Cardiac fibroblast (primary cell): ENCODE measurements at places on chromosomes 1 and 21.

- no peak for DNase-seq
Observed at GRCh38 chr21:32599091-32599490, 13.1 kb downstream of the CFAP298 start.

DNA sequence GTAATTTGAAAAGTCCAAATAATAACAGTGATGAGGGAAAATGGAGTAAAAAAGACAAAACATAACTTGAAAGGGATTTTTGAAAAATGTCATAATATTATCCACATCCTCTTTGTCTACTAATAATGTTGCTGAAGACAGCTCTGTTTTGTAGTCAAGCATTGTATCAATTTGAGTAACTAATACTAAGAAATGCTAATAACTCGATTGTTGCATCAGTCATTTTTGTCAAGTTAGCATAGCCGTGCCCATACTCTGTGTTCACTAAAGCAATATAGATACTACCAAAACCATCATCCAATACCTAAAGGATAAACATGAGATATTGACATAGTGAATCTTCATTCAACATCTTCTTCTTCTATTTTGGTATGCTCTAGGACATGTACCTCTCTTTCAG is 17.3 kb downstream of the PDC start:
- no peak for DNase-seq

DNA sequence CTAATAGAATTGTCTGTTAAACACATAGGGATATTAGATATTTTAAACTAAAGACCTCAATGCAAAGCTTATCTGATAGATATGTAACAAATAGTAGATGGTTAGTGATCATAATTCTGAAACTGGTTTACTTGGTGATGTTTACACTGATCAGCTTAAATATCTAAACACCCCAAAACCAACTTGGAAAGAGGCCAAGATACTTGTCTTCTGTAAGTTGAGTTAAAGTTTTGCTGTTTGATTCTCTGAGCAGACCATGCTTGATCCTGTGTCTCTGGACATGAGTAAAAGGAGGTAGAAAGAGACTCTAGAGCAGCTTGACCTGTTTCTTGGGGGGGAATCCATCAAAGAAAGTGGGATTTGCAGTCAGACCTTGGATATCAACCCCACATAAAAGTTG is 107.5 kb downstream of the NEK7 start:
- DNase-seq: no peak

DNA sequence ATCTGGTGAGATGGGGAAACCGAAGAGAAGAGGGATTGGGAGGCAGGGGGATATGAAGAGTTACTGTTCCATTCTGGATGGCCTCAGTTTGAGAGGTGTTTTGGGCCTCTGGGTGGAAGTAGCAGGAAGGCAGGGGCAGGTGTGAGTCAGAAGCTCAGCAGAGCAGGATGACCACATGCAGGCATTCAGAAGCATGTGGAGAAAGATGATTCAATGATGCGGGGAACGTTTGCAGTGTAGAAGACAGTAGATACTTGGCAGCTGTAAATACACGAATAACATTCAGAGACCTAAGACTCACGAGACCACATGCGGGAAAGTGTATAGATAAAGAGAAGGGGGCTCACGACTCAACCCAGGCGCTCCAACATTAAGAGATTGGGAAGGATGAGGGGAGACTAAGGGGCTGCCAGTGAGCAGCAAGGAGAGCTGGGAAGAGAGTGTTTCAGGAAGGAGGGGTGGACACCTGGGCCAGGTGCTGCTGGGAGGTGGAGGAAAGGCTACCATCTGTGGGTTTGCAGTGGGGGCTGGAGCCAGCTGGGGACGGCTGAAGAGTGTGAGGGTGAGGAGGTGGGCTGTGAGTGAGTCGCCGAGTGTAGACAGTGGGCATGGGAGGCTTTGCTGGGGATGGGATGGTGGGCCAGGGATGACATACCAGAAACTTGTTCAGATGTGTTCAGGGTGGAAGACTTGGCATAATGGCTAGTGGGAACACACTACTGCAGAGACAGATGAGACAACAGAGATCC is 5.8 kb upstream of the EPS8L3 start:
- peak; percentile 90 for DNase-seq

GRCh38 chr1:179230251-179230650 is 774 bp upstream of the ABL2 start:
- DNase-seq: peak; percentile 35

GRCh38 chr21:38917043-38917774 is 111.5 kb downstream of the ETS2 start:
- no peak for DNase-seq

DNA sequence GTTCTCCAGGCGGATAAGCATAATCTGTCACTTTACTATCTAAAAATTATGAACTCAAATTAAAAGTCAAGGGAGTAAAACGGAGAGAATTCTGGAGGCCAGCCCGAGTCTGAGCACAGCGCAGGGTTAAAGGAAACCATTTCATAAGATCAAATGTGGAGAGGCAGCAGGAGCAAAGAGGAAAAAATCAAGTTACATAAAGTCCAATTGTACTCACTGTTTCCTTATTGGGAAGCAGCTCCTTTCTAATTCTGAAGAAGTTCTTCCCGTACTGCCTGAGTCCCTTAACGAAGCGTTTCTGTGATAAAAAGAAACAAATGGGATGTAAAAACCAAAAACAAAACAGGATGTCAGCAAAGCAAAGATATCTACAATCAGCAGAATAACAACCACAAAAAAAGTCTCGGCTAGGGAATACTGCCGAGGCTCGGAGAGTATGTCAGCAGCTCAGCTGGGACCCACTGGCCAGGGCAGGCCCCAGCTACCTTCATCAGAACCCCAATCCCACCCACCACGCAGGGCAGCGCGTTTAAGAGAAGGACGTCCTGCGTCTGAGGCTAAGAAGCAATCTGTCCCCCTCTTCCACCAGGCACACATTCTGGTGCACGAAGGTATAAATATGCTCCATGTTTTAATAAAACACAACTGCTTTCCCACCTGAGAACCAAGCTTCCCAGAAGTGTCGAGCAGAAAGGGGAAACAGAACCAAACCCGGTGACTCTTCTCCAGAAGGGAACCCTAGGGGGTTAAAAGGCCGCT is 104.8 kb downstream of the SLC45A1 start:
- peak; percentile 49 for DNase-seq

GRCh38 chr1:43220905-43221778 is 48.6 kb upstream of the TMEM125 start:
- no peak for DNase-seq
